ENCODE measurements at places on chromosomes 2 and 18.

DNA sequence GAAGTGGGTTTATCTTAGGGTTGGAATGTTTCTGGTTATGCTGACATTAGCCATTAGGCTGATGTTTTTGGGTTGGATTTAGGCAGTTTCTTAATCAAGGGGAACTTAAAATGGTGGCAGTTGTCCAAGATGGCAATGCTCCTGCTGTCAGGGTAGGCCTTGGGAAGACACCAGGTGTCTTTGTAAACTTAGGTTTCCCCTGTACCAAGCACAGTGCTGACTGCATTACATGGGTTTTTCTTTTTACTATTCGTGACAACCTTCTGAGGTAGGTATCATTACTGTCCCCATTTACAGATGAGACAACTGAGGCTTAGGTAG, 528 bp upstream of the ATG16L1 start:
- DNase-seq = no peak

DNA sequence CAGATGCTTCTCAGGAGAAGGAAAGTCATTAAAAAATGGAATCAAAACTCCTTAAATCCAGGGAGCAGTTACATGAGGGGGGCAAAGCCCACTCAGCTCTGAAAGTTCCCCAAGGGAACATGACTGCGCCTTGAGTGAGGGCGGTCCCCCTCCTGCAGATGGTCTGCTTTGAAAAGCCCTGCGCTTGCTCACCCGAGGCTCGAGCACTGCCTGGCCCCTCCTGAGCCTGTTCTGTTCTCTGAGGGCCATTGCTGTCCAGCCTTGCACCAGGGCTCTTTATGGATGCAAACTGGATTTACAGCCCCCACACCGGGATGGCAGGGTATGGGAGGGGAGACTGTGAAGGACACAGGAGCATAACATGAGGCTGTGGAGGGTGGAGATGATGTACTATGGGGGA, 37.8 kb upstream of the DNMT3A start:
- no peak for DNase-seq

DNA sequence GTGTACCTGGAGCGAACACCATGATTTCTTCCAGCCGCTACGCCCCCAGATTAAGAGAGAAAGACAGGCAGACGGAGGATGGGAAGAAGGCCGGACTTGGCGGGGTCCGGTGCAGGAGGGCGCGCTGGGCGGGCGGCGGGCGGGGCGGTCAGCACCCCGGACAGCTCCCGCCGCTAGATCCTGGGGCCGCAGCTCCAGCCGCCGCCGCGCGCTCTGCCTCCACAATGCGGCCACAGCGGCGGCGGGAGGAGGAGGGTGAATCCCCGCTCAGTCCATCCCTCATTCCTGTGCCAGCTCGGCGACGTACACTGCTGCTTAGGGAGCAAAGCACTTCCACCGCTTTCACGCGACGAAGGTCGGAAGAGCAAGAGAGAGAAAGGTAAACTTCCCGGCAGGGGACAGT, at the start of gene AKAIN1:
AKAIN1 (minus strand) TSS at position 226 of the 403 bp plus-strand sequence; CDS start at position 22, 204 bp downstream.
- no peak for DNase-seq

- DNase-seq = no peak
Observed at GRCh38 chr2:223649554-223650533, 47.7 kb upstream of the SCG2 start.

- DNase-seq = no peak
Observed at GRCh38 chr2:24747299-24747698, 45.9 kb downstream of the PTRHD1 start.
